Thyroid gland (tissue), 4 donors: ENCODE measurements at places on chromosomes 6 and 20. TPM values are rescaled to one million over a fixed set of nuclear protein-coding genes. Genes with fewer than 3 reads are reported as not detected.
A peak's percentile ranks its signal among the peaks of the same experiment; 100 is the strongest.

- H3K27me3 ChIP-seq: no peaks in the 10 kb centered on the region
- H3K36me3 ChIP-seq: no peaks in the 10 kb centered on the region
- H3K4me1 ChIP-seq: no peaks in the 10 kb centered on the region
- H3K4me3 ChIP-seq: no peak overlapping the region
- no peak for DNase-seq
Measured at GRCh38 chr6:45737331-45738056, 278.2 kb downstream of the CLIC5 start.

DNA sequence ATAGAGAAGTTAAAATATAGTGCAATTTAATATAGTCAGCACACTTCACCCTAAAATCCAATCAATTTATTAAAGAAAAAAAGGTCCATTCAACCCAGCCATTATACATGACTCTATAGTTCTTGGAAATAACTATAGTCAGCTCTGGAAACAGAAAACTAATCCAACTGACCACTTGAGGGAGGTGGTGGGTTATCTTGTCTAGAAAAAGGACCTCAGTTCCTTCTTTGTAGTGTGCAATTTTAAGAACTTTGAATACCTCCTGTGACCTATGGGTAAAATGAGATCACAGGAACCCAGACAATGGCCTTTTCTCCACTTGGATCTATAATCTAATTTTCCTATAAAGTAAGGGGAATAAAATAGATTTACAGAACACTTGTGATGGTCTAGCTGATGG is 163.6 kb upstream of the CENPW start:
- no peaks in the 10 kb centered on the region for H3K4me1 ChIP-seq
- H3K27ac ChIP-seq: no peak overlapping the region
- H3K27me3 ChIP-seq: no peaks in the 10 kb centered on the region

MATN4 gene
- total RNA-seq: not detected

DNA sequence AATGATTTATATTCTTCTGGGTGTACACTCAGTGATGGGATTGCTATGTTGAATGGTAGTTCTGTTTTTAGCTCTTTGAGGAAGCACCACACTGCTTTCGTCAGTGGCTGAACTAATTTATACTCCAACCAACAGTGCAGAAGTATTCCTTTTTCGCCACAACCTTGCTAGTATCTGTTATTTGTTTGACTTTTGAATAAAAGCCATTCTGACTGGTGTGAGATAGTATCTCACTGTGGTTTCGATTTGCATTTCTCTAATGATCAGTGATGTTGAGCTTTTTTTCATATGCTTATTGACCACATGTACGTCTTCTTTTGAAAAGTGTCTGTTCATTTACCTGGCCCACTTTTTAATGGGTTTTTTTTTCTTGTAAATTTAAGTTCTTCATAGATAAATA is 583.8 kb upstream of the ARID1B start:
- no peak overlapping the region for H3K4me3 ChIP-seq
- H3K4me1 ChIP-seq: peaks cover 24% of the 10 kb centered on the region
- no peaks in the 10 kb centered on the region for H3K27me3 ChIP-seq
- no peak overlapping the region for H3K27ac ChIP-seq
- H3K36me3 ChIP-seq: no peaks in the 10 kb centered on the region

DNA sequence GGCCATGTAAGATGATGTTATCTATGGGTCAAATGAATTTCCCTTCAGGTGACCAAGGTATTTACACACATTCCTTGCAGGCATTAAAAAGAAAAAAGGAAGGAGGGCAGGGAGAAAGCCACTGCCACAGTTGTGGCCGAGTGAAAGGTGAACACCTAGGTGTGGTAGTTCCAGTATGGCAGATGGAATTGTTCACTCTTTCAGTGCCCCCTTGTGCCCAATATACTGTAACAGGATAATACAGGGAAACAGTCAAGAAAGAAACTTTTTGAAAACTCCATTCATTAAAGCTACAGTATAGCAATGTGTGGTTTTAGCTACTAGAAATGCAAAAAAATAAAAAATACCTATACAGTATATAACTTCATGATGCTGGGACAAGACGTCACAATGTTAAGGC is 52.1 kb downstream of the BMP2 start:
- no peak overlapping the region for H3K4me3 ChIP-seq
- H3K27ac ChIP-seq: no peak overlapping the region
- peak; percentile 31 for DNase-seq
- H3K36me3 ChIP-seq: no peaks in the 10 kb centered on the region
- no peaks in the 10 kb centered on the region for H3K4me1 ChIP-seq
- H3K27me3 ChIP-seq: no peaks in the 10 kb centered on the region

DNA sequence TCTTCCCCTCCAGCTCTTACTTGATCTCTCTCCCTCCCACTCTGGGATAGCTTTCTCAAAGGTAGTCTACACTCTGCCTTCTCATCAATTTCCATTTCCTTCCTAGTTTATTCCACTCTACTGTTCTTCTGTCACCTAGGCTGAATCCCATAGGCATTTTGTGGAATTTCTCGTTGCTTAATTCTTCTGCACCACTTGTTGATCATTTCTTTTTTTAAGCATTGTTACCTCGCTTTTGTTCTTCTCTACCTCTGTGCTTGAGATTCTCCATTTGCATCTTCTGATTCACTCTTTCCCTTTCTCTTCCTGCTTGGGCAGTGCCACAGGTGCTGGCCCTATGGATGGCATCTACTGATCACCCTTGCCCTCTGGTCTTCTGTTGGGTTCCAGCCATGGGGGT is 567.2 kb downstream of the CDH26 start:
- no peak overlapping the region for H3K27ac ChIP-seq
- no peaks in the 10 kb centered on the region for H3K27me3 ChIP-seq
- H3K4me1 ChIP-seq: peaks cover 18% of the 10 kb centered on the region
- no peak overlapping the region for H3K4me3 ChIP-seq
- no peak for DNase-seq

IL17F gene
- total RNA-seq: not detected

GSTA1 gene
- total RNA-seq: not detected

DNA sequence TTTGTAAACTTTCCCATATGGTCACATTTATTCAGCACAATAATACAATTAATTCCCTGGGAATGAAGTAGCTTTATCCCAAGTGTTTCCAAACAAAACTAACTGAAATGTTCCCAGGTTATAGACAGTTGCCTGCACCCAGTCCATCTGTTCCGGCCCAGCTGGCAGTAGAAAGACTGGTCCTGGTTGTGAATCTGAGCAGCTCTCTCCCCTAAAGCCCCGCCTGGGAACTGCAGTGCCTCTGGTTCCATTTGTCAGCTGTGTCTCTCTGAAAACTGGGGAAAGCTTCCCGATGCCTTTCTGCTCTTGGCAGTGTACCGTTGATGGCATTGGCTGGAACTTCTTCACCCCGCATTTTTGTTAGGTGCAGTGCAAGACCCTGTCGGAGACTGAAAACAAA is 8.7 kb downstream of the MTHFD1L start:
- no peak overlapping the region for H3K27ac ChIP-seq
- no peaks in the 10 kb centered on the region for H3K36me3 ChIP-seq
- no peaks in the 10 kb centered on the region for H3K27me3 ChIP-seq
- no peak for DNase-seq
- peaks cover 19% of the 10 kb centered on the region for H3K4me1 ChIP-seq

- no peak overlapping the region for H3K27ac ChIP-seq
- no peak for DNase-seq
- H3K4me1 ChIP-seq: no peaks in the 10 kb centered on the region
- no peaks in the 10 kb centered on the region for H3K27me3 ChIP-seq
Measured at GRCh38 chr6:82567621-82568020, 204.0 kb downstream of the TPBG start.

- no peak overlapping the region for H3K27ac ChIP-seq
- H3K36me3 ChIP-seq: no peaks in the 10 kb centered on the region
- no peaks in the 10 kb centered on the region for H3K27me3 ChIP-seq
- no peak overlapping the region for H3K4me3 ChIP-seq
Measured at GRCh38 chr6:112835078-112835477, 487.9 kb downstream of the RFPL4B start.

DNA sequence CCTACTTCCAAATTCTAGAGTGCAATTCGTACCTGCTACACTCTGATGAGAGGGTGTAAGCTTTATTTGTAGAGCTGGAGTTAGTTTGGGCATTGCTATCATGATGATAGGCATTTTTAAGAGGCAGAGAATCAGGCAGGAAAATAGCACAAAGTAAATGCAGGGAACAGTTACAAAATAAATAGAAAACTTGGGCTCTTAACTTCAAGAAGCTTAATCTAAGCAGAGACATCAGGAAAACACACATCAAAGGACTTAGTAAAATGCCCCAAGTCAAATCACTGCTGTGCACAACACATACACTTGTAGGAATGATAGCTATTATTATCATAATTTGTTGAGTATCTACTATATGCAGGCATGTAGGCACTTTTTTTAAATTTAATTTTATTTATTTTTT is 381.2 kb downstream of the CD83 start:
- H3K4me1 ChIP-seq: no peaks in the 10 kb centered on the region
- H3K27me3 ChIP-seq: no peaks in the 10 kb centered on the region
- H3K36me3 ChIP-seq: no peaks in the 10 kb centered on the region

GRCh38 chr6:21881969-21882465 is 288.5 kb downstream of the SOX4 start:
- no peak overlapping the region for H3K4me3 ChIP-seq
- H3K36me3 ChIP-seq: no peaks in the 10 kb centered on the region
- no peaks in the 10 kb centered on the region for H3K27me3 ChIP-seq
- DNase-seq: no peak
- H3K4me1 ChIP-seq: no peaks in the 10 kb centered on the region

DNA sequence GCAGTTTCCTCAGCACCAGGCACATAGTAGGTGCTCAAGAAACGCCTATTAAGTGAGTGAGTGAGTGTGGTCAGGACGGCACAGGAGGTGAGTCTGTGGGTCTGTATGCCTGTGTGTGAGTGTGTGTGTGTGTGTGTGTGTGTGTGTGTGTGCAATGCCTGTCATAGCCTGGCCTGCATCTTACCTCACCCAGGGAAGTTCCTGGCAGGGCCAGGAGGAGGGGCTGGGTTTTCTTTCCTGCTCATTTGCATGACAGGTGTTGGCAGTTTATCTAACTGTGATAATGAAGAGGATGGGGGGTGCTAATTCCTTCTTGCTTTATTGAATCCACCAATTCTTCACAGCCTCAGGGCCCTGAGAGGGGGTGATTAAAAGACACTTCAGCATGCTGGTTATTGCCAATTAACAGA is 146.7 kb upstream of the MLN start:
- no peaks in the 10 kb centered on the region for H3K36me3 ChIP-seq
- DNase-seq: no peak
- no peak overlapping the region for H3K27ac ChIP-seq
- H3K27me3 ChIP-seq: no peaks in the 10 kb centered on the region
- H3K4me1 ChIP-seq: peaks cover 4% of the 10 kb centered on the region
- no peak overlapping the region for H3K4me3 ChIP-seq

GRCh38 chr6:102417368-102417998 is 1024.0 kb downstream of the GRIK2 start:
- DNase-seq: no peak
- no peaks in the 10 kb centered on the region for H3K27me3 ChIP-seq
- H3K4me1 ChIP-seq: no peaks in the 10 kb centered on the region
- no peak overlapping the region for H3K27ac ChIP-seq
- H3K4me3 ChIP-seq: no peak overlapping the region
- H3K36me3 ChIP-seq: no peaks in the 10 kb centered on the region

- no peak for DNase-seq
- no peaks in the 10 kb centered on the region for H3K27me3 ChIP-seq
- no peak overlapping the region for H3K4me3 ChIP-seq
Measured at GRCh38 chr6:23736577-23736976, 389.4 kb upstream of the NRSN1 start.

POM121L2 gene
- not detected for total RNA-seq

BACH2 gene
- total RNA-seq: 1.6 TPM

DNA sequence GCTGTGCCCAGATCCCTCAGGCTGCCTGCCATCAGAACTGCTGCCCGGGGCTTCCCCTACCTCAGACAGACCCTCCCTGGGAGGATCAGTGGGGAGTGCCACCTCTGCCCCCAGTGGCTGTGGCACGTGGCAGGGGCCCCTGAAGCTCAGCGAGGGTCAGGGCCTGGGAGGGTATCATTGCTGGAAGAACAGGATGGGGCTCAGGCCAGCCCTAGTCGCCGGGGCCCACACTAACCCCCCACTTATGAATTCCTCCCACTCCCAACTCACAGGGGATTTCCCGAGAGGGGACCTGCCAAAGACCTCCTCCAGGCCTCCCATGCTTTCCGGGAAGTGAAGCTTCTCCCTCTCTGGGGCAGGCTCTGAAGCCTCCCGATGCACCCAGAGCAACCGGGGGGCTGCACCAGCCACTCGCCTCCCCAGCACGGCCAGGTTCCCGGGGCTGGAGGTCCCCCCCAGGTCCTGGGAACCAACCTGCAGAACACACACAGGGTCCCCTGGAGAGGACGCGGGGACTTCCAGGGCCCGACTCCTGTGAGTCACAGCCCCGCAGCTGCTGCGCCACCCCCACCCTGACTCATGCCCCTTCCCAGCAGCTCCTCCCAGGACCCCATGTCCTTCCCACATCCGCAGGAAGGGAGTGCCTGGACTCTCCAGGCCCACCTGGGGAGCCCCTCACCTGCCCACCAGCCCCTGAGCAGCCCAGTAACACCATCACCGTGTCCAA is 2.5 kb downstream of the TNFRSF6B start:
- peaks cover 9% of the 10 kb centered on the region for H3K36me3 ChIP-seq

DNA sequence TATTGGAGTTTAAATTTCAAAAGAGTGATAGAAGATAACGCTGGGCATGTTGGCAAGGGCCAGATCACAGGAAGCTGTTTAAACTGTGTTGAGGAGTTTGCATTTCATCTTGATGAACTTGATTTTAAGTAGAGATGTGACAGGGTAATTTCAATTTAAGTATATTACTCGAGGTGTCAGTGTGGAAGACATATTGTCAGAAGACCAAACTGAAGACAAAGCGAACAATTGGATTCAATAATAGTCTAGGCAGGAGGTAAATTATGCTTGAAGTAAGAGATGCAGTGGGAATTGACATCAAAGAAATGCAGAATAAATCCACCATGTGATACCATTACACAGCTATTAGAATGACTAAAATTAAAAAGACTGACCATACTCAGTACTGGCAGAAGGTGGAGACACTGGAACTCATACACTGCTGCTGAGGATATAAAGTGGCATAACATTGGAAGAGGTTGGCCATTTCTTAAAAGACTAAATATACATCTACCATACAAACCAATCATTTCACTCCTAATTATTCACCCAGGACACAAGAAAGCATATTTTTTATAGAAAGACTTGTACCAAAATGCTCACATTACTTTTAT is 240.8 kb downstream of the ARHGAP18 start:
- no peak for DNase-seq
- no peak overlapping the region for H3K27ac ChIP-seq
- H3K36me3 ChIP-seq: no peaks in the 10 kb centered on the region
- no peaks in the 10 kb centered on the region for H3K27me3 ChIP-seq
- H3K4me1 ChIP-seq: no peaks in the 10 kb centered on the region
- no peak overlapping the region for H3K4me3 ChIP-seq

GPLD1 gene
- 5.1 TPM for total RNA-seq

AARS2 gene
- 12.9 TPM for total RNA-seq

DNA sequence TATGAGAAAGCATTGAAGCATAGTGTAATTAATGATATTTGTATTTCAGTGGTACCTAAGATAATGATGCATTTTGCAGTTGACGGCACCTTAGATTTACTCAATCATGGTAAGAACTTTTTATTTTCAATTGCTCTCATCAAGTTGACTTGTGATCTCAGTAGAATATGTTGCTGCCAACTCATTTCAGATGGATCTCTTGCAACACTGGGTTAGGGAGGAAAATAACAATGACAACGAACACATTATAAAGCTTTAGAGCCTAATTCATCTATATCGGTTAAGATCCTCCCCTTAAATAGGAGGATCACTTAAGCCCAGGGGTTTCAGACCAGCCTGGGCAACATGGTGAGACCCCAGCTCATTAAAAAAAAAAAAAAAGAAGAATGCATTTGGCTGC is 18.0 kb upstream of the TBC1D22B start:
- H3K4me3 ChIP-seq: no peak overlapping the region
- H3K27ac ChIP-seq: peak overlapping the region; percentile 76
- no peaks in the 10 kb centered on the region for H3K36me3 ChIP-seq
- H3K27me3 ChIP-seq: no peaks in the 10 kb centered on the region
- H3K4me1 ChIP-seq: peaks cover 48% of the 10 kb centered on the region
- DNase-seq: no peak

COL9A3 gene
- total RNA-seq: 113 TPM

MAN1A1 gene
- total RNA-seq: 170 TPM
